Effector memory CD8-positive, alpha-beta T cell (primary cell): ENCODE measurements at places on chromosomes 11 and 22.

- H3K27me3 ChIP-seq, result no peaks in the 10 kb centered on the region
- H3K4me3 ChIP-seq, result no peak overlapping the region
- DNase-seq, result no peak
- H3K27ac ChIP-seq, result no peak overlapping the region
- no peaks in the 10 kb centered on the region for H3K4me1 ChIP-seq
These were observed 280.6 kb downstream of the LARGE1 start for GRCh38 chr22:33639588-33640254.

- H3K27me3 ChIP-seq, result no peaks in the 10 kb centered on the region
- no peaks in the 10 kb centered on the region for H3K4me1 ChIP-seq
- H3K27ac ChIP-seq, result no peak overlapping the region
These were observed 14.3 kb downstream of the EIF3M start for GRCh38 chr11:32597921-32598320.

- no peaks in the 10 kb centered on the region for H3K27me3 ChIP-seq
- H3K36me3 ChIP-seq, result peaks cover 72% of the 10 kb centered on the region
- DNase-seq, result no peak
- H3K4me3 ChIP-seq, result no peak overlapping the region
These were observed 6.8 kb downstream of the ARHGAP1 start for GRCh38 chr11:46693597-46694012.

DNA sequence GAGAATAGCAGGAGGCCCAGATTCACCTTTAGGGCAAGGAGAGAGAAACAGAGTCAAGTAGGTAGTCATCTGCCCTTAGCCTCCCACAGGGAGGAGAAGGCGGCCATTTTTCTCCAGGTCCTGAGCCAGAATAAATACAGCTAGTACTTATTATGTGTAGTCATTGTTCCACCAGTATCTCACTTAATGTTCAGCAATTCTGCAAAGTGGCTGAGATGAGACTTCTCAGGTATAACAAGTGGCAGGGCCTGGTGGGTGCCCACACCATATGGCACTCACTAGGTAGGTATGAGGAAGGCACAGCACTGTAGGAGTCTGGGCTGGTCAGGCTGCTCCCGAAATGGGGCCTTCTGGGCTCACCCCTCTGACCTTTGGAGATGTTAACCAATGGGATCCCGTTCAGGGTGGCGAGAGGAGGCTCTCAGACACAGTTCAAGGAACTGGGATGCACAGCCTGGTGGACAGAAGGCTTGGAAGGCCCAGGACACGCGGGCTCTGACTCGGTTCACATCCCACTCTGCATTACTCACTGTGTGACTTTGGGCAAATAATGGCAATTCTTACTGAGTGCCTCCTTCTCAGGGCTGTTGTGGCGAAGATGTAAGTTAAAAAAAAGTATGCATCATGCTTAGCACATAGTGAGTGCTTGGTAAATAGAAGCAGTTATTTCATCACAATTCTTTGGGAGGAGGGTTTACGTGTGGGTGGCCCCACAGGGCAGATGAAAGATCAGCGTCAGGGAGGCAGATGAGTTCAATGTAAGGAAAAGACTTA, 25.1 kb downstream of the RTN4RL2 start:
- H3K36me3 ChIP-seq, result peaks cover 15% of the 10 kb centered on the region
- H3K27ac ChIP-seq, result peak overlapping the region; percentile 8
- no peak for DNase-seq

DNA sequence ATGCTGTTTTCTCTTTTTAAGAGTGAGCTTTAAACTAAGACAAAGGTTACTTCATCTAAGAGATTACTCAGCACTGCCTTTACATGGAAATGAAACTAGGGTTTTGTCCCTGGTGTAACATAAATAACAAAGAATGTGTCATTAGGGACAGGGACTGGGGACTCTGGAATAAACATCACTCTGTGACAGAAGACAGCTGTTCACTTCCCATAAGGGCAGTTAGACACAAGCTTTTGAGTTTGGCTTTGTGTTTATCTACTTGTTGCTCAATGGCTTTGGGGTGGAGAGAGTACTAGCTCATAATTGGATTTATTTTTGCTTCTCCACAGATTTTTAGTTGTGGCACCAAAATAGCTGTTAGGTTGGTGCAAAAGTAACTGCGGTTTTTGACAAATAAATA, 154.5 kb downstream of the OR4C45 start:
- no peaks in the 10 kb centered on the region for H3K36me3 ChIP-seq
- H3K4me3 ChIP-seq, result no peak overlapping the region
- no peak overlapping the region for H3K27ac ChIP-seq
- no peak for DNase-seq

GRCh38 chr11:79100093-79100910, 340.5 kb downstream of the TENM4 start:
- no peaks in the 10 kb centered on the region for H3K4me1 ChIP-seq
- H3K27me3 ChIP-seq, result no peaks in the 10 kb centered on the region
- no peak overlapping the region for H3K4me3 ChIP-seq

DNA sequence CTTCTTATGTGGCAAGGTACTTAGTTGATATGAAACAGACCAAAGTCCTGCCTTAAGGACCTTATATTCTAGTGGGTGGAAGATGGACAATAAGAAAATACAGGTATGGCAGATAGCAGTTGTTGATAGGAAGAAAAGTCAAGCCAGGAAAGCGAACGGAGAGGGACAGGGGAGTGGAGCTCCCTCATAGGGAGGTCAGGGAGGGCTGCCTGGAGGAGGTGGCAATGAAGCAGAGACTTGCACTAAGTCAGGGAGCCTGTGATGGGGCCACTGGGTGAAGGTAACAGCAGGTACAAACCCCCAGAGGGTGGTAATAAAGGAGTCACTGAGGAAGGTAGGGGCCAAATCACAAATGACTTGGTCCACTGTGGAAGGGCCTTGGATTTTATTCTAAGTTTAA, 65.3 kb downstream of the ABTB2 start:
- no peaks in the 10 kb centered on the region for H3K36me3 ChIP-seq
- H3K4me3 ChIP-seq, result no peak overlapping the region
- H3K27ac ChIP-seq, result no peak overlapping the region
- H3K27me3 ChIP-seq, result no peaks in the 10 kb centered on the region
- DNase-seq, result no peak

DNA sequence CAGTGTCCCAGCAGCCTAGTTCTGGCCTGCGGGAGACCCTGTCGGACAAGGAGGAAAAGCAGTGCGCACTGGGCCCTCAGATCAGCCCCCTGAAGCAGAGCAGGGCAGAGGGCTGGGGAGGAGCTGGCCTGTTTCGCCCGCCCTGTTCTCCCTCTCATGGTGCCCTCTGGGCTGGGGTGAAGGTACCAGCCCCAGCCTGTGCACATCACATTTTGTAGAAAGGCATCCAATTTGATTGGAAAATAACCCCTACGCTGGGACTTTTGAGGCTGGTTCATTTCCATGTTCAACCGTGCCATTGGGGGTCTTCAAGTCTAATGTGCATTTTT, 832 bp upstream of the NAP1L4 start:
- peak overlapping the region; percentile 98 for H3K4me3 ChIP-seq
- peaks cover 27% of the 10 kb centered on the region for H3K4me1 ChIP-seq
- H3K27ac ChIP-seq, result peak overlapping the region; percentile 94

DNA sequence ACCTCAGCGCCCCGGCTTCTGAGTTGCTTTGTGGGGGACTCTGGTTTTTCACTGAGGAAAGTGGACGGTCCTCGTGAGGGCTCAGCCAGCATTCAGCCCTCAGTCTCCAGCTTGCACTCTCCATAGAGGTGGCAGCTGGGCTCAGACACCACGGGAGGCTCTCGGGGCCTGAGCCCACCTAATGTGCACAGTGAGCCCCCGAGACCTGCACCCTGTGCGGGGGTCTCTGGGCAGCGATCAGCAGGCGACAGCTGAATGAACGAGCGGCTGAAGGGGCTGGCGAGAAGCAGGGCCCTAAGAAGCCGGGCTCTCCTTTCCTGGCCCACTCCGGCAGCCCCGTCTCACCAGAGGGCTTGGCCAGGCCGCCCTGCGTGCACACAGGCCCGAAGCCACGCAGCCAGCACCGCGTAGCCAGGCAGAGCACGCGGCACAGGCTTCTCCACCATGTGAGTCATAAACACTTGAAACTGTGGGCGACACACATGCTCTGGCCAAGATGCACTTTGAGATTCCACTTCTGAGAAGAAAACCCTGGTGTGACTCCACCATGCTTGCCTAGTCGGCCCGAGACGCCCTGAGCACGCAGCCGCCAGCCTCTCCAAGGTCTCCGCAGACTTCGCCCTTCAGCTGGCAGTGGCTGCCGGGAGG, 28.0 kb downstream of the TOLLIP start:
- no peak overlapping the region for H3K4me3 ChIP-seq
- H3K4me1 ChIP-seq, result no peaks in the 10 kb centered on the region
- H3K36me3 ChIP-seq, result peaks cover 36% of the 10 kb centered on the region
- DNase-seq, result no peak
- no peaks in the 10 kb centered on the region for H3K27me3 ChIP-seq
- no peak overlapping the region for H3K27ac ChIP-seq

- no peaks in the 10 kb centered on the region for H3K27me3 ChIP-seq
- H3K4me3 ChIP-seq, result no peak overlapping the region
- H3K4me1 ChIP-seq, result peaks cover 11% of the 10 kb centered on the region
These were observed 4.5 kb upstream of the TP53I11 start for GRCh38 chr11:44955015-44955738.

DNA sequence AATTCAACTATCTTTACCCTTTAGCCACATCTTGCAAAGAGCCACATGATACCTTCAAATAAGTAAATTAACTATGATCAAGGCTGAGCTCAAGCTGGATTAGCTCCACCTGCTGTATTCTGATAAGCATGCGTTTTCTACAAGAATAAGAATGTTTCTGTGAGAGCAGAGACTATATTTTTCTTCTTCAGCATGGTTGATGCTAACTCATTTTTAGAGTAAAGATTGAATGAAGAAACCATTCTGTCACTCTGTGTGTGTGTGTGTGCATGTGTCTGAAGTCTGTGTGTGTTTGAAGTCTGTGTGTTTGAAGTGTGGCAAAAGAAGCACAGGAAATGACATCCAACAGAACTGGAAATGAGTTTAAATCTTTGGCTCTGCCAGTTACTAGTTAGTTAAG, 12.0 kb upstream of the LAYN start:
- no peak overlapping the region for H3K27ac ChIP-seq
- no peak for DNase-seq
- peaks cover 4% of the 10 kb centered on the region for H3K4me1 ChIP-seq

- no peaks in the 10 kb centered on the region for H3K36me3 ChIP-seq
- no peak overlapping the region for H3K4me3 ChIP-seq
- H3K27ac ChIP-seq, result no peak overlapping the region
- peaks cover 45% of the 10 kb centered on the region for H3K27me3 ChIP-seq
- no peak for DNase-seq
These were observed 72.4 kb upstream of the VSTM5 start for GRCh38 chr11:93922830-93923229.
